ENCODE measurements at places on chromosomes 5 and 9.

- peak; percentile 93 for DNase-seq
Measured at GRCh38 chr9:35829084-35829763, at the start of gene TMEM8B. Gene TMEM8B, plus strand, starts transcription at chr9:35829228. Its CDS starts 220 bp downstream, at chr9:35829448.

DNA sequence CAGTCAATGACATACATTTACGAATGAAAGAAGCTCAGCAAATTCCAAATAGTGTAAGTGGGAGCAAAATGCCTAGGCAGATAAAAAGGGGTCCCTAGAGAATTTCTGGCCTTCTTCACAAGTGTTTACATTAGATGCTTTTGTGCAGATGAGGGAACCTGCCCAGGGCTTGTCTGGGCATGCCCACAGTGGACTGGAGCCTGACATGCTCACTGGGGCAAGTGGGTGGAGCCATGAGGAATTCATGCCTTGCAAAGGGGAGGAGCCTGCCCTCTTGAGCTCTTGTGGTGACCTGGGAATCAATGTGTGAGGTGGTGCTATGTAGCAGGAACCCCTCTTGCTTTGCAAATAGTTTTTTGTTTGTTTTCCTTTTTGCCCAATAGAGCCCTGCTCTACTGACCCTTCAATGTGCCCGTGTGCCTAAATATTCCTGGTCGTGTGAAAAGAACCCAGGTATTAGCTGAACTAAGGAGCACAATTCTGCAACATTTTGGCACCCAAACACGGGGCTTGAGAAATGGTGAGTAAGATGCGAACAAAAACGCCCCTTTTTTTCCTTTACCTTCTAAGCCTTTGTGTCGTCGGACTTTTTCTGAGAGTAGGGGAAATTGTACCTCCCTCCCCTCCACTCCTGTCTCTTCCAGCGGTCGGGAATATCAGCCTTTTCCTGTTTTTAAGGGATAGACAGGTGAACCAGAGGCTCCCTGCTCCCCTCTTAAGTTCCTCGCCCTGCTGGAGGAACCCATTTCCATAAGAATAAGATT, 433.8 kb upstream of the CDH9 start:
- DNase-seq, result no peak

DNA sequence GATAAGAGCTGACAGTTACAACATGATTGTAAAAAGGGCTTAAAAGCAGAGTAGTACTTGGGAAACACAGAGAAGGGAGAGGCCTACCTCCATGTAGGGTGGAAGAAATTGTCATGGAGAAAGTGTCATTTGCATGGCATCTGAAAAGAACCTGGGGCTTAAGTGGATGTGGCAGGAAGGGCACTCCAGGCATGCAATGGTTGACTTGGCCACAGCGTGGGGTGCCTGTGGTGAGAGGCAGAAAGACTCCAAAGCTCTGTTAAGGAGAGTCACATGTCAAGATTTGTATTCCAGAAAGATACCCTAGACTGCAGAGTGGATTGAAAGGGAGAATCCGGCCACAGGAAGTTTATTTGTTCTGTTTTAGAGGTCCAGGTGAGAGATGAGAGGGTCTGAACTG, 2.4 kb downstream of the POLR3G start:
- DNase-seq, result no peak

DNA sequence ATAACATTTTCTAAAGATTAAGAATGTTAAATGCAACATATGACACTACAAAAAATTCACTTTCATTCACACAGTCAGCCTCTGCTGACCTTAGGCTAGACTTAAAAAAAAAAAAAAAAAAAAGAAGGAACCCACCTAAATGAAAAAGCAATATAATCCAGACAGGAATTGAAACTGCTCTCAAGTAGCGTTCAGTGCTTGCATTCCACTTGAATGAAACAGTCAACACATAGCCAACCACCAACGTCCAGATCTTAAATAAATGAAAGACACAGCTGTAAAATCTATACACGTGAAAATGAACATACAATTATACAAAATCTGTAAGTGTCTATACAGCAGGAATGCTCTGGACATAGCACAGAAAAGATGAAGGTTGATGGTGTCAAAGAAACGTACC, 11.4 kb downstream of the TMEM245 start:
- DNase-seq, result no peak

DNA sequence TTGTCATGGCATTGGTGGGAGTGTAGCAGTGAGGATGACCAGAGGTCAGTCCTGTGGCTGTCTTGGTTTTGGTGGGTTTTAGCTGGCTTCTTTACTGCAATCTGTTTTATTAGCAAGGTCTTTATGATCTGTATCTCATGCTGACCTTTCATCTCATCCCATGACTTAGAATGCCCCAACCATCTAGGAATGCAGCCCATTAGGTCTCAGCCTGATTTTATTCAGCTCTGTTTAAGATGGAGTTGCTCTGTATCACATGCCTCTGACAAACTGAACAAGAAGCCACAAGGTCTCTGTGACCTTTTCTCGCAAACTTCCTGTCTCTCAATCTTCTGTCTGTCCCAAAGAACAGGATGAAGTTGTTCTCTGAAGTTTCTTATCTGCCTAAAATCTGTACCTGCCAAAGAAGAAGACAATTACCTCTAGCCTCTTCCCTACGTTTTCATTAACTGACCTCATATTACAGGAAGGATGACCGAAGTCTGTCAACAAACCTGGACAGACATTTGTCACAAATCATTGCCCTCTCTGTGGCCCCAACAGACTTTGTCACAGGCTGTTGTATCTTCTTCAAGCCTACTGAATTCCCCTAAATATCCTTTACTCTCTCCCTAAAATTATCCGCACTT, 284.2 kb upstream of the SEMA6A start:
- no peak for DNase-seq
